H1 (cell line): ENCODE measurements at places on chromosomes 2 and 18. TPM values are rescaled to one million over a fixed set of nuclear protein-coding genes. Genes with fewer than 3 reads are reported as not detected.
A peak's percentile ranks its signal among the peaks of the same experiment; 100 is the strongest.

DNA sequence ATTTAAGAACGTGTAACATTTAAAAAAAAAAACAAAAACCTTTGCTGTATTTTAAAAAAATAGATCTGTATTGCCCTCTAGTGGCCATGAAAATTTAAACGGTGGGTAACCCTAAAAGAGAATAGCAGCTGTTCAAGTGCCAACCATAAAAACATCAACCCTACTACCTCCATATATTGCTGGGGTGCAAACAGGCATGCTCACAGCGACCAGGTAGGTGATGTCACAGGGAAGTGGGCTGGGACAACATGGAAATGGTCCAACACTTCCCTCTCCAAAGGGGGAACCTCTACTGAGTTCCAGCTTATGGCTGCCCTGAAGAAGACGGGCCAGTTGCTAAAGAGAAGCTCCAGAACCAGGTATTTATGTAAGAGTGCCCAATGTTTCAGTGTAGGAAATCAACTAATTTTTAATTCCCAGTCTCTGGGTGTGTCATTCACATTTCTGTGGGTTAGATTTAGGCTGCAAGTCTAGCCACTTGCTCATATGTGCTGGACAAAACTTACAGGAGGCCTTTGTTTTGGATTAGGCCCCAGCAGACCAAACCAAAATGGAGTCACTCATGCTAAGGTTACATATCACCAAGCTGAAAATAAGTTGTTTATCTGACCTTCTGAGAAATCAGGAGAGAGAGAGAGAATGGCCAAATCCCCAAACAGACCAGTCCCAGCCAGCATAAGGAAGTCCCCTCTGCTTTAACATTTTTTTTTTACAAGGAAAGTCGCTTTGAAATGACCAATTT lies 54.5 kb downstream of the SKA1 start:
- DNase-seq = no peak
- no peak overlapping the region for H3K27ac ChIP-seq
- no peaks in the 10 kb centered on the region for H3K27me3 ChIP-seq
- no peaks in the 10 kb centered on the region for H3K36me3 ChIP-seq

DNA sequence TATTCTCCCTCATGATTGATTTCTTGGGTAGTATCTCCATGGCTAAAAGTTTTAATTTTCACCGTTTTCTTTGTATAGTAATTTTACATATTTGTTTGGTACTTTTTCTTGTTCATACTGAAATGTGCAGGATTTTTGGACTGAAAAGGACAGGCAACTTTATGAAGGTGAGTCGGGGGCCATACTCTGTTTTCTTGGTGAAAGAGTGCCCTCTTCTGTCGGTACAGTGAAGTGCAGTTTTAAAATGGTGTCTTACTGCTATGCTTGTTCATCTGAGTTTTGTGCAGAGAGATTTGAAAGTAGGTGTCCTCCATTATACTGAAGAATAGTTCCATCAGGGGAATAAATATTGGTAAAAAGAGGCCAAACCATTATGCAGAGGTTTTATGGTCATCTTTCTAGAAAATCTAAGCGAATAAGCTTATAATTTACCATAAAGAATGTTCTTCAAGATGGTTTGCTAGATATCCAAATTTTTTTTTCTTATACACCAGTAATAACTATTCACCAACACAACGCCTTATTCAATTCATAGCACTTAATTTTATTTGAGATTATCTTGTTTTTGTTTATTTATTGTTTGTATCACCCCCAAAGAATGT lies 8.7 kb upstream of the SERPINB13 start:
- H3K4me1 ChIP-seq = no peaks in the 10 kb centered on the region
- no peaks in the 10 kb centered on the region for H3K36me3 ChIP-seq
- DNase-seq = peak; percentile 64
- H3K4me3 ChIP-seq = no peak overlapping the region
- no peaks in the 10 kb centered on the region for H3K27me3 ChIP-seq
- H3K27ac ChIP-seq = no peak overlapping the region

DNA sequence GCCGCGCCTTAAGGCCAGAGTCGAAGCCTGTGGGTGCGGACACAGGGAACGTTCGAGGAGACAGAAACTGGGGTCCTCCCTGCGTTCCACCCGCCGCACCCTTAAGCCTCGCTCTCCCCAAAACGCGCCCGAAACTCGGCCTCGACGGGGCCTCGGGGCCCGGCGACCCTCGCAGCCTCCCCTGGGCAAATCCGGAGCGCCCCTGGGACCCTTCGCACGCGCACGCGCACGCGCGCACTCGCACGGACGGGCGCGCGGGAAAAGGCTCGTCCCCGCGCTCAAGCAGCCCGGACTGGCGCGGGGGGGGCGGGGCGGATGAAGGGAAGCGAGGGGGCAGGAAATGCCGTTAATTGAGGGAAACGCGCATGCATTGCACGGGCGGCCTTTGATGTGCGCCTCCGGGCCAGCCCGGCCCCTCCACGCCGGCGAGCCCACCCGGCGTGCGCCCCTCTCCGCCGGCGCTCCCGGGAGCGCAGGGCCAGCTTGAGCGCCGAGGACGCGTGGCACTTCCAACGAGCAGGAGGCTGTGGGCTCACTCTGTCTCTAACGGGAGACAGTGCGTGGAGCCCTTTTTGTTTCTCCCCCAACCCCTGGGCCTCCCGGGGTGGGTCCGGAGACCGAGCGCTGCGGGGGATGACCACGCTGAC lies 5.4 kb upstream of the SALL3 start:
- no peaks in the 10 kb centered on the region for H3K36me3 ChIP-seq
- H3K4me1 ChIP-seq = peaks cover 34% of the 10 kb centered on the region
- no peak for DNase-seq
- peak overlapping the region; percentile 60 for H3K4me3 ChIP-seq
- H3K27me3 ChIP-seq = peaks cover 54% of the 10 kb centered on the region
- H3K27ac ChIP-seq = no peak overlapping the region

- no peak for DNase-seq
- H3K27ac ChIP-seq = no peak overlapping the region
- no peaks in the 10 kb centered on the region for H3K4me1 ChIP-seq
- H3K27me3 ChIP-seq = no peaks in the 10 kb centered on the region
- no peak overlapping the region for H3K4me3 ChIP-seq
These were observed 2.9 kb upstream of the MGAT5 start for GRCh38 chr2:134250840-134251461.

- no peak overlapping the region for H3K27ac ChIP-seq
- no peaks in the 10 kb centered on the region for H3K36me3 ChIP-seq
- peaks cover 2% of the 10 kb centered on the region for H3K4me1 ChIP-seq
- DNase-seq = peak; percentile 3
- H3K27me3 ChIP-seq = no peaks in the 10 kb centered on the region
These were observed 44.0 kb downstream of the PDCL3 start for GRCh38 chr2:100606726-100607343.

DNA sequence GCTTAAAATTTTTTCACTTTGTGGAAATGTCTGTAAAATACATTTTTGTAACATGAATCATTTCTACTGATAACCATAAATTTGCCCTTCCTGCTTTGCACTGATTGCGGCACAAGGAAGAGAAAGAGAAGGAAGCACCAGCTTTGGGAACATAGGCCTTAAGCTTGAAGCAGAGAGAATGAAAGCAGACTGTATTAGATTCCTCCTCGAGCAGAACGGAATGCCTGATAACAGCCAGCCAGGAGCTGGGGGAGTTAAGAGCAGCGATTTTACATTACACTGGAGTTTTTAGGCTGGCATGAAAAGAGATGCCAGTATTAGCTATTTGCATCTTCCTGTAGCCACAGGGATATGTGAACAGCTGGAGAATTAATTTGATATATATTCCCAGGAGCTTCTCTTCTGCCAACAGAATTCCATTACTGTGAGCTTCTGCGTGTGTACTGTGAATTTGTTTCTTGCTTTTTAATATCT lies 33.5 kb downstream of the CRIM1 start:
- no peak overlapping the region for H3K27ac ChIP-seq
- H3K36me3 ChIP-seq = peaks cover 3% of the 10 kb centered on the region; the same call in 1 of the 2 replicates
- no peaks in the 10 kb centered on the region for H3K27me3 ChIP-seq
- no peak for DNase-seq
- H3K4me3 ChIP-seq = no peak overlapping the region

- DNase-seq = no peak
- H3K27me3 ChIP-seq = no peaks in the 10 kb centered on the region
- peaks cover 7% of the 10 kb centered on the region; the same call in 1 of the 2 replicates for H3K4me1 ChIP-seq
These were observed 34.7 kb upstream of the FAM124B start for GRCh38 chr2:224436634-224437033.

DNA sequence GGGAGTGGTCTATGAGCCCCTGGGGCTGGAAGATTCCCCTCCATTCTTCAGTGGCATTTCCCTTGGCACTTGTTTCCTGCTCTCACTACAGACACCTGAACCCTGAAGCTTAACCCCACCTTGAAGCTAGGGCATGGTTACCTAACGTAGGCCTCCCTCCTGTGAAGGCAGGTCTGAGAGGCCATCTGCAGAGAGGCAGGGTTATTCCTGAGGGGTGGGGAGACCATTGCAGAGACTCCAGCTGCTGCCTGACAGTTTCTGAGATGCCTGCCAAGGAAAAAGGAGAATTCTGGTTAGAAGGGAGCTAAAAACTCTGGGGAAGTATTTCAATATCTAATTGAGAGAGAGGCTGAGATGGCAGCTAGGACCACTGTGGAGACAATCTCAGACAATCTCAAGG lies 119.3 kb upstream of the NDUFV2 start:
- no peaks in the 10 kb centered on the region for H3K27me3 ChIP-seq
- no peak for DNase-seq
- H3K27ac ChIP-seq = no peak overlapping the region
- no peak overlapping the region for H3K4me3 ChIP-seq

GRCh38 chr18:56799756-56800155 lies 148.6 kb downstream of the WDR7 start:
- H3K36me3 ChIP-seq = no peaks in the 10 kb centered on the region
- H3K27me3 ChIP-seq = no peaks in the 10 kb centered on the region
- H3K4me3 ChIP-seq = no peak overlapping the region
- no peak for DNase-seq

Gene MARS2
- total RNA-seq = 26.8 and 27.2 TPM in 2 replicates

Gene SERPINB5
- total RNA-seq = 0.23 TPM in 1 of 2 replicates, not detected in the other

- no peak overlapping the region for H3K27ac ChIP-seq
- no peaks in the 10 kb centered on the region for H3K36me3 ChIP-seq
- no peaks in the 10 kb centered on the region for H3K27me3 ChIP-seq
- no peak for DNase-seq
These were observed 12.1 kb downstream of the ATP6V1C2 start for GRCh38 chr2:10733566-10733925.

Gene CYP27C1
- 2.8 and 3.2 TPM in 2 replicates for total RNA-seq

DNA sequence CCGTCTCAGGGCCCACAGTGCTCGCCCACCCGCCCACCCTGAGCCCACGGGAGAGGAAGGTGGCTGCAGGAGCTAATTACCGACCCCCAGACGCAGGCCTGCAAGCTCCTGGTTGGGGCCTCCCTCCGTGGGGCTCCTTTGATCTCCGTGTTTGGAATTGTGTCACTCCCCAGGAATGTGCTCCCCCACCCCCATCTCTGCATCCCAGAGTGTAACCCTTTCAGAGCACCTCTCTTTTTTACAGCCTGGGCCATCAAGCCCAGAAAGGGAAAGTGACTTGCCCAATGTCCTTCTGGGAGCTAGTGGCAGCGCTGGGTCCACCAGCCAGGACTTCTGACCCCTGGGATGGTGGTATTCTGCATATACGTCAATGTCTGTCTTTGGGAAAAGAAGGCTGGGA lies 335.1 kb downstream of the CYRIA start:
- peak overlapping the region; percentile 9; the same call in 1 of the 2 replicates for H3K4me3 ChIP-seq
- H3K4me1 ChIP-seq = peaks cover 9% of the 10 kb centered on the region
- no peaks in the 10 kb centered on the region for H3K27me3 ChIP-seq
- H3K36me3 ChIP-seq = no peaks in the 10 kb centered on the region
- no peak for DNase-seq
- no peak overlapping the region for H3K27ac ChIP-seq

DNA sequence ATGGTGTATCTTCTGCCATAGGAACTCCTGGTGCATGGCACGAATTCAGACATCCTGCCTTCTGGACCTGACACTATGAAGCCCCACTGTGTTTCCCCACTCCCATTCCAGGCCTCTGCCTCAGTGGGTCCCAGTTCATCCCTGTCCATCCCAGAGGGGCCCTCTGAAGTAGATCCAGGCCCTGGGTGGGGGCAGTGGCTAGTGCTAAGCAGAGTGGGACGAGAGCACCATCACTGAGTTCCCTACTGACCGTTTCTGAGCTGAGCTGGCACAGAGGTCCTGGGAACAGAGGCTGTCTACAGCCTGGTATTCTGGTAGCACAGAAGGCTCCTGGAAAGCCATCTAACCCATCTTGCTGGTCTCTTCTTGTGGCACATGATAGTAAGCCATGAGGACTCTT lies 54.0 kb downstream of the ATOH8 start:
- H3K27ac ChIP-seq = no peak overlapping the region
- no peak overlapping the region for H3K4me3 ChIP-seq
- H3K4me1 ChIP-seq = no peaks in the 10 kb centered on the region
- H3K36me3 ChIP-seq = no peaks in the 10 kb centered on the region

- peak; percentile 10 for DNase-seq
- no peak overlapping the region for H3K27ac ChIP-seq
- no peak overlapping the region for H3K4me3 ChIP-seq
These were observed 214.1 kb upstream of the COPS8 start for GRCh38 chr2:236871500-236872001.

DNA sequence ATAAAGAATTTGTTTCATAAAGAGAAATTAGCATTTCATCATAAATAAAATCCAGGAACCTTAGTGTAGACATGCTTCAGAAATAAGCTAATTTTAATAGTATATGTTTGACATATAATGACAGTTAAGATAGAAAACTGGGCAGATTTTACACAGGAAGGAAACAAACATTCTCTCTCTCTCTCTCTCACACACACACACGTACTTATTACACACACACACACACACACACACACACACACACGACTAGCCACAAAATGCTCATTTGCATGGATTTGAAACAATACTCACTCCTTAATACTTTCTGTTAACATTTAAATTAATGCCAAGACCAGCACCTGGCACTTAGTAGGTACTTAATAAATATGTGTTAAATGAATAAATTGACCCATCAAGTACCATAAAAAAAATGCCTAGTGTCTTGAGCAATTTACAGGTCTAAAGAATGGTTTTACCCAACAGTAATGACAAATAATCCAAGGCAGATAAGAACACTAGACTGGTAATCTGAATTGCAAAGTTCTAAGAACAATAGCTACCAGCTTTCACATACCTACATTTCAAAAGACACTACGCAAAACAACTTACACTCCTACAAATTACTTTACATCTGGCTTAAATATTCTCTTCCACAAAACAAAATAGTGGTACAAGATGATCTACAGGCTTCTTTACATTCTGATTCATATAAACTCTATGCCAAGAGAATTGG lies 2.9 kb upstream of the GALNT3 start:
- peak overlapping the region; percentile 83; the same call in 1 of the 2 replicates for H3K4me3 ChIP-seq
- peaks cover 21% of the 10 kb centered on the region; the same call in 1 of the 2 replicates for H3K4me1 ChIP-seq
- DNase-seq = no peak
- no peaks in the 10 kb centered on the region for H3K27me3 ChIP-seq

Gene RAX
- 0.52 and 0.80 TPM in 2 replicates for total RNA-seq

GRCh38 chr2:198700319-198700718 lies 757.4 kb downstream of the SATB2 start:
- H3K36me3 ChIP-seq = no peaks in the 10 kb centered on the region
- no peaks in the 10 kb centered on the region for H3K4me1 ChIP-seq
- no peak overlapping the region for H3K4me3 ChIP-seq
- no peak overlapping the region for H3K27ac ChIP-seq
- DNase-seq = no peak

Gene MFSD2B
- total RNA-seq = 0.48 and 1.1 TPM in 2 replicates

Gene MFF
- total RNA-seq = 86.8 and 89.5 TPM in 2 replicates

- no peaks in the 10 kb centered on the region for H3K36me3 ChIP-seq
- no peaks in the 10 kb centered on the region for H3K27me3 ChIP-seq
- H3K4me3 ChIP-seq = no peak overlapping the region
- no peak overlapping the region for H3K27ac ChIP-seq
- DNase-seq = peak; percentile 32
These were observed 145.6 kb downstream of the FAM161A start for GRCh38 chr2:61707984-61708852.

Gene PASK
- total RNA-seq = 57.3 and 66.1 TPM in 2 replicates

- no peaks in the 10 kb centered on the region for H3K27me3 ChIP-seq
- peaks cover 4% of the 10 kb centered on the region; the same call in 1 of the 2 replicates for H3K4me1 ChIP-seq
- no peak overlapping the region for H3K27ac ChIP-seq
- no peak overlapping the region for H3K4me3 ChIP-seq
- H3K36me3 ChIP-seq = no peaks in the 10 kb centered on the region
These were observed 14.1 kb downstream of the MRO start for GRCh38 chr18:50805732-50806131.
